ENCODE measurements at places on chromosomes 13 and 19. TPM values are rescaled to one million over a fixed set of nuclear protein-coding genes. Genes with fewer than 3 reads are reported as not detected.

- H3K4me1 ChIP-seq, result peaks cover 24% of the 10 kb centered on the region
- peak overlapping the region; percentile 38 for H3K4me3 ChIP-seq
- no peaks in the 10 kb centered on the region for H3K36me3 ChIP-seq
- no peaks in the 10 kb centered on the region for H3K27me3 ChIP-seq
Observed at GRCh38 chr19:47232422-47233211, 1.6 kb upstream of the BBC3 start.

DNA sequence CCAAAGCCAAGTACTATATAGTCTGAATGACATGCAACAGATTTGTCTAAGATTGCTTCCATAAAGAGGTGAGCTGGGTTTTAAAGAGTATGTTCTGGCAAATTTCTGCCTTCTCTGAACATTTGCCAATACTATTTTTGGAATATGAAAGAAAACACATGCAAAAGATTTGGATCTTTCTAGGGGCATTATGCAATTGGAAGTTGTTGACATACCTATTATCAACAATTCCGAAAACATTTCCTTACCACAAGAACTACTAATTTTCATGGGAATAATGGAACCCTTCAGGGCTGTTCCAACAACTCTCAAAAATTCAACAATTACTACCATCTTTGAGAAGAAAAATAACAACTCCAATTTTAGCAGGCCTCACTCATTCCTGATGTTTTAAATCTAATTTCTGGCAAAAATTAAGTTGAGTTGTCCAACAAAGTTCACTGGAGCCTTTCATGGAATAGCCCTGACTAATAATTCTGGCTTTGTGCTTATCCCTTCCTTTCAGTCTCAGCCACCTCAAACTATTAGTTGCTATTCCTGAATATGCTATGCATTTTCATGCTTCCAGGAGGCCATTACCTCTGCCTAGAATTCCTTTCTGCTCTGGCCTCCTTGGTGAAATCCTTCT, 250.0 kb downstream of the RGCC start:
- no peaks in the 10 kb centered on the region for H3K36me3 ChIP-seq
- H3K27me3 ChIP-seq, result no peaks in the 10 kb centered on the region
- DNase-seq, result no peak
- H3K4me3 ChIP-seq, result no peak overlapping the region

GRCh38 chr13:113777311-113778260, 18.6 kb downstream of the TMEM255B start:
- H3K4me3 ChIP-seq, result no peak overlapping the region
- no peak for DNase-seq
- H3K27ac ChIP-seq, result no peak overlapping the region
- H3K27me3 ChIP-seq, result no peaks in the 10 kb centered on the region

GRCh38 chr19:29212356-29212647, 649 bp downstream of the UQCRFS1 start:
- H3K36me3 ChIP-seq, result 0 out of 2 replicates have a peak, but pooled peaks cover 14% of the 10 kb centered on the region
- DNase-seq, result no peak
- H3K27ac ChIP-seq, result peak overlapping the region; percentile 83

DNA sequence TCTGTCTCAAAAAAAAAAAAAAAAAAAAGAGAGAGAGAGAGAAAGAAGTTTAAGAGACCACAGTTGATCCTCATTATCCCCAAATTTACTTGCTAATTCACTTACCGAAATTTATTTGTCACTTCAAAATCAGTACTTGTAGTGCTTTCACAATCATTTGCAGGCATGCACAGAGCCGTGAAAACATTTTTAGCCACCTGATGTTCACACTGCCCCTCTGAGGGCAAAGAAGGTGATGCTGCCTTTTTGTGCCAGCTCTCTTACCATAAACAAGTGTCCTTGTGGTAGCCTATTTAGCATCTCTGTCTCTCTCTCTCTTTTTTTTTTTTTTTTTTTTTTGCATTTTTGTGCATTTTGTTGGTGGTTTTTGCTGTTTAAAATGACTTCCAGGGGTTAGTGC, 24.1 kb upstream of the CASP14 start:
- H3K4me3 ChIP-seq, result no peak overlapping the region
- no peak overlapping the region for H3K27ac ChIP-seq

C19orf85 gene
- total RNA-seq, result 0.34 TPM

GRCh38 chr13:30173303-30173610, 134.1 kb downstream of the KATNAL1 start:
- H3K27ac ChIP-seq, result no peak overlapping the region
- no peaks in the 10 kb centered on the region for H3K36me3 ChIP-seq
- no peaks in the 10 kb centered on the region for H3K4me1 ChIP-seq
- no peak overlapping the region for H3K4me3 ChIP-seq

ACP7 gene
- total RNA-seq, result 4.7 TPM
